ENCODE measurements at places on chromosomes 6 and 20.

GRCh38 chr6:156102129-156102528 lies 646.5 kb upstream of the NOX3 start:
- no peak for DNase-seq

- no peak for DNase-seq
Observed at GRCh38 chr6:160692369-160692959, 9.6 kb upstream of the PLG start.

- peak; percentile 34 for DNase-seq
Observed at GRCh38 chr6:7200598-7201443, 93.1 kb downstream of the RREB1 start.

DNA sequence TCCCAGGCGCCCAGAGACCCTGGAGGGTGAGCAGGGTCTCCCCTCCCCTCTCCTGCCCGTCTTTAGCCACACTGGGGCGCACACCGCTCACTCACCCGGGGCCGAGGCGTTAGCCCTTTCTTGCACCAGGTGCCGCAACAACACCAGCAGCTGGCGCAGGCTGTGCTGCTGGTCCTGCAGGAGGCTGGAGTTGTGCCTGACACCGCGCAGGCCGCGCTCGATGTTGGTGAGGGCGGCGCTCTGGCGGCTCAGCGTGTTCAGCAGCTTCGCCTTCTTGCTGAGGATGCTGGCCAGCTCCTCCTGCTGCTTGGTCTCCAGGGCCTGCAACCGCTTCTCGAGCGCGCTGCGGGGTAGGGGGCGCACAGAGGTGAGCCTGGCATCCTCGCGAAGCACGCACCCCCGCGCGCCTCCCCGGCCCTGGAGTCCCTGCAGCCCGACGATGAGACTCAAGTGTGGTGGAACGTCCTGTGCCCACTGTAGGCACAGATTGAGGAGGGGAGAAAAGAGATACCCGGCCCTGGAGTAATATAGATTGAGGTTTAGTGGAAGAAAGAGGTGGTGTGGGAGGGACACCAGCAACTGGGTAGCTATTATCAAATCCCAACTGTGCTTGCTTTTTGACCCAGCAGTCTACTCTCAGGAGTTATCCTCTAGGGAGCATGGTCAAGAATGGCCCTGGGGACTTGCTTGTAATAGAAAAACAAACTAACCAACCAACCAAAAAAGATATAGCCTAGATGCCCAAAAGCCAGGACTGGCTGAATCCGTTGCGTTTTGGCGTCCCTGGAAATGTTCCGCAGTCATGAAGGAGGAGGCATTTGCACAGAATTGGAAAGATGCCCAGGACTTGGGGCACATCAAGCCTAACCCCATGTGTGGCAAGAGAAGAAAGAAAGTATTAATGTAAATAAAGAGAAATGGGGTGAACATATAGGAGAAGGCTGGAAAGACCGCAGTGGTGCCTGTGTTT lies 30.9 kb downstream of the ANGPT4 start:
- DNase-seq, result peak; percentile 52
